T-helper 22 cell (primary cell): ENCODE measurements at places on chromosomes 6 and 20.

DNA sequence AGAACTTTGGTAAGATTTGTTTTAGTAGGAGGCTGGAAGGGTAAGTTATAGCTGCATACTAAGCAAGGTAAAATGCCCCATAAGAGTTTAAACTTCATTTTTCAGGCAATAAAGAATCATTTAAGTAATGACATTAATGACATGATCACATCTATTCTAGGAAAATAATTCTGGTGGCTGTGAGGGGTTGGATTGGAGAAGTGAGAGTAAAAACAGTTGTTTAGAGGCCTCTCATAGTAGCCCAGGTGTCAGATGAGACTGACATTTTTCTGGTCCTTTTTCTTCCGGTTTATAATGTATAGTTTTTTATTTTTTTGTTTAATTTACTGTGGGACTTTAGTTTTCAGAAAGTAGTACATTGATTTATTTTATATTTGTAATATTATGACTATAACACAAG lies 40.8 kb downstream of the ITCH start:
- DNase-seq: no peak

DNA sequence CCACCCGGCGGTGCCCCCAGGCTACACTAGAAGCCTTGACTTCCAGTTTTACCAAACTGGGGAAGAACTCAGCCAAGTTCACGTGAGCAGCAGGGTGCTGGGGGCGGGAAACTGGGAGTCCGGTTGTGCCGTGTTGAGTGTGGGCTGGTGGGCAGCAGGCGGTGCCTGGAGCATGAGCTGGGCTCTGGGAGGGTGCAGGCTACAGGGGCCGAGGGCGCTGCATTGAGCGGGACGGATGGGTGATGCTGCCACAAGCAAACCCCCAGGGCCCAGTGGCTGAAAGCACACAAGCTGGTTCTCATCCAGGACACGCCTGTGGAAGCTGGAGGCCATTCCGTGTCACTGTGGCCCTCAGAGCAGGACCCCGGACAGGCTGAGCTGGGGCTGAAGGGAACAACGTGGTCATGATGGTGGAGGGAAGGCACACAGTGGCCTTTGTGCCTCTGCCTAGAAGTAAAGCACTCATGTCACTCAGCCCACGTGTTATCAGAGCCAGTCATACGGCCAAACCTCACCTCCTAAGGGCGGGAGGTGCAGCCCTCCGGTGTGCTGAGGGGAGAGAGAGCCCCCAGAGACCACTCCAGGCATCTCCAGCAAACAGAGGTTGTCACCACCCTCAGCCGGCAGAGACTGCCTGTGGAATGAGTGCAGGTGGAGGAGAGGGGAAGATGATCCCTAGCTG lies 29.5 kb downstream of the RBM38 start:
- no peak for DNase-seq

DNA sequence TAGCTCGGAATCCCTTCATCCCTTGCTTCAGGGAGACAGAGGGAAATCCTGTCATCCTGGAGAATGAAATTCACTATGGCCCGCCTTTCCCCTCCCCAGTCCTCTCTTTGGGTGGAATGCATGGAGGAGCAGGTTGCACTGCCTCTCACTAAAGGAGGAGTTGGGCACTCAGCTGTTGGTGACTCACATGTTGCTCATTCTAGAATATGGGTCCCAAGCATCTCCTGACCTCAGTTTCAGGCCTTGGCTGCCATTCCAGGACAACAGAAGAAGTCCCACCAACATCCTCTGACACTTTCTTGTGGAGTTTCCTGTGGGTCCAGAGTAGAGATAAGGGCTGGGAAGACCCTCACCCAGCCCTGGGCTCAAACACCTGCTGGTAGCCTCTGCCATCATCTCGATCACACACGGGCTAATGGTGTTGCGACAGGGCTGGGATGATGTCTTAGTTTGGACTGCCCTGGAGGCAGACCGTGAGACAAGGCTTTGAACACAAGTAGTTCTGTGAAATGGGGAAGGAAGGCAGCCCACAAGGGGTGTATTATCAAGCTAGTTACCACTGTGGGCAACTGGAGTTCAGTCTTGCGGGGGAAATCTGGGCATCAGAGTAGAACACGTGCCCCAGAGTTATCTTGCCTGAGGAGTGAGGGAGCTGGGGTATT lies 52.4 kb upstream of the RNF24 start:
- DNase-seq: no peak

- DNase-seq: peak; percentile 33
Measured at GRCh38 chr6:26553264-26553634, 15.1 kb downstream of the HMGN4 start.

DNA sequence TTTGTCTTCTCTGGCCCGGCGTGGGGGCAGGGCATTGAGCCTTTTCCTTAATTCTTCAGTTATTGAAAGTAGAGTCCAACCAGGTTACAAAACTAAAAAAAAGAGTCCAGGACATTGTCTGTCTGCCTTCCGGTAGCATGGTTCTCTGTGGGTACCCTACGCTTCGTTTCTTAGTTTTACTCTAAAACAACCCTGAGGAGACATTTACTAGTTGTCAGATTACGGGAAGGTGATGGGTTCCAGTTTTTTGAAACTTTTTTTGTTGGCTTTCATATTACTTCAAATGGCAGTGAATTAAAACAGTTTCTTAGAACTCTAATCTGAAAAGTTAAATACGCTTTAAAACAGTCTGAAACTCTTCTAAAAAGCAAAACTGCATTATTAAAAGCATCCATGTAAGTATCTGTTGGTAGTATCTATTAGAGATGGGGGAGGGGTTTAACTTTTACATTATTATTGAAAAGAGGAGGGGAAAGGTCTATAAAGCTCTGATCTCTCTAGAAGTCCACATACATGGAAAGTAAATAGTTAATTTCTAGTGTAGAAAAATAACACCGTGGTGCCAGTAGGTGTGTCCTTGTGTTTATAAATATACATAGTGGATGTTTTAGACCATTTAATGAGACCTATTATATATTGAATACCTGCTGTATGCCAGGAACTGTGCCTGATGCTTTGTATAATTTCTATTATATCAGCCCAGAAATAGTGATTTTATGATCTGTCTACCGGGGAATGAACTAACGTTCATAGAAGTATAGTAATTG lies 2.2 kb downstream of the BICRAL start:
- DNase-seq: no peak

GRCh38 chr6:111122458-111123286 lies 35.4 kb downstream of the SLC16A10 start:
- no peak for DNase-seq

GRCh38 chr6:142648036-142648451 lies 296.9 kb downstream of the HIVEP2 start:
- no peak for DNase-seq

DNA sequence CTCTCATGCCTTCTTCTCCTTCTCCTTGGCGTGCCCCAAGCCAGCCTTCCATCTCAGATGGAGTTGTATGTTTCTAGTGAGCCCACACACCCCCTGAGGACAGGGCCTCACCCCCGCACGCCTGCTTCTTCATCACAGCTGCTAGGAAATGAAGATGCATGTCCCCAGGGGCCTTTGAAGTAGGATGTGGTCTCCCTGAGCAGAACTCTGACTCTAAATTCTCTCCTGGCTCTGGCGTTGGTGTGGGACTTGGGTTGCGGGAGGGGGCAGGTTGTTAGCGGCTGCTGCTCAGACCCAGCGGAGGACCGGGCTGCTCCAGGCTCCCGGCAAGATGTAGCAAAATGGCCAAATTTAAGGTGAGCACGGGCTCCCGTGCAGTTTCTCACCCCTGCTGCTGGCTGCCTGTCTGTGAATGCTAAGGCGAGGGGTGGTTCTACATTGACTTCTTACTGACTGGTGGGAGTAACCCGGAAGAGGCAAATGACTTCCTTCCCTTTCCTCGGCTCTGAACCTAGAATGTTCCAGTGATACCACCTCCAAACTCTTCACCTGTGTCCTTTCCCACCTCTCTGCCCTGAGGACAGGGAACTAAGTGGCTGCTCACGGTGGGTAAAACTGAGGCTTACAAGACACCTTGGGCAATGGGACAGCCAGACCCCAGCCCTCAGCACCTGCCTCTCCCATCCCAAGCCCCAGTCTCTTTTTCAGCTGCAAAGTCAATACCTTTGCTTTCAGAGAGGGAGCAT lies 8.8 kb downstream of the SYNJ2 start:
- DNase-seq: no peak

- no peak for DNase-seq
Measured at GRCh38 chr6:78231002-78231401, 578.2 kb downstream of the MEI4 start.

GRCh38 chr6:102085257-102085656 lies 691.7 kb downstream of the GRIK2 start:
- no peak for DNase-seq

- no peak for DNase-seq
Measured at GRCh38 chr20:19292254-19292653, 79.8 kb downstream of the SLC24A3 start.

- DNase-seq: no peak
Measured at GRCh38 chr6:44624226-44624625, 236.7 kb downstream of the CDC5L start.

- DNase-seq: no peak
Measured at GRCh38 chr20:63166193-63167020, 49.5 kb downstream of the YTHDF1 start.

DNA sequence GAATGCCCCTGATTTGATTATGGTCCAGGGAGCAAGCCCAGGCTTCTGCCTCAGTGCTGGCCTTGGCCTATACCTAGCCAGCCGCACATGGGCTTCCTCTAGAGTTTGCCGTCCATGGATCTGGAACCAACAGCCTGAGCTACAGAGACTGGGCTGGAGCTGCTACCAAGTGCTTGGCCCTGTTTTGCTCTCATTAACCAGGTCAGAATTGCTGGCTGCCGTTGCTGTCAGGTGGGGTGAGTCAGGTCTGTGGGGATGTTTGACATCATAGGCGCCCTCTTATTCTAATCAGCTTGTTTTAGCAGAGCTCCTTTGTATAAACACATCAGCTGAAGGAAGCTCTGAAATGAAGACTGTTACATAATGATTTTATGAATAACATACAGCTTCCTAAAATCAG lies 83.1 kb upstream of the PHACTR2 start:
- DNase-seq: peak; percentile 5

DNA sequence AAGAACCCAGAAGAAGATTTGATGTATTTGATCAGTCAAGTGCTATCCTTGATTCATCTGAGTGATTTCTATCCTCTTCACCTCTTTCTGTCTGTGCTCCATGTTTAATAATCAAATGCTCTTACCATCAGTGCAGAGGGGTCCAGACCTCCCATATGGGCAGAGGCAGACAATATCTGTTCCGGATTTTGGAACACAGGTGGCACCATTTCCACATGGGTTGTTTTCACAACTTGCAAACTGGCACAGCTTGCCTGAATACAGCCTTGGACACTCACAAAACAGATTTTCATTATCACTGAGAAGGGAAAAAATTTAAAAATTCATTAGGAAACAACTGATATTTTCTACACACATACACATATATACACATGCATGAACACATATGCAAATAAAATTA lies 228.5 kb downstream of the PHF3 start:
- DNase-seq: no peak
